ENCODE measurements at places on chromosomes 6 and 20. TPM values are rescaled to one million over a fixed set of nuclear protein-coding genes. Genes with fewer than 3 reads are reported as not detected.

Gene ARFGEF3
- total RNA-seq, result under 0.01 TPM

Gene BCKDHB
- total RNA-seq, result 13.2 TPM

Gene DEFB115
- not detected for total RNA-seq

Gene SLC35D3
- total RNA-seq, result not detected

Gene VIP
- not detected for total RNA-seq

Gene MMP24
- total RNA-seq, result 0.47 TPM

Gene WFDC2
- not detected for total RNA-seq

Gene LHFPL5
- not detected for total RNA-seq

Gene LIME1
- 3.0 TPM for total RNA-seq

Gene POU3F2
- total RNA-seq, result under 0.01 TPM

Gene NCOA5
- total RNA-seq, result 5.4 TPM

Gene TNFRSF6B
- 0.52 TPM for total RNA-seq

Gene PTK7
- total RNA-seq, result 151 TPM

Data from bronchial smooth muscle cell (primary cell).